PC-9 (cell line): ENCODE measurements at places on chromosomes 2 and 18.
A peak's percentile ranks its signal among the peaks of the same experiment; 100 is the strongest.

DNA sequence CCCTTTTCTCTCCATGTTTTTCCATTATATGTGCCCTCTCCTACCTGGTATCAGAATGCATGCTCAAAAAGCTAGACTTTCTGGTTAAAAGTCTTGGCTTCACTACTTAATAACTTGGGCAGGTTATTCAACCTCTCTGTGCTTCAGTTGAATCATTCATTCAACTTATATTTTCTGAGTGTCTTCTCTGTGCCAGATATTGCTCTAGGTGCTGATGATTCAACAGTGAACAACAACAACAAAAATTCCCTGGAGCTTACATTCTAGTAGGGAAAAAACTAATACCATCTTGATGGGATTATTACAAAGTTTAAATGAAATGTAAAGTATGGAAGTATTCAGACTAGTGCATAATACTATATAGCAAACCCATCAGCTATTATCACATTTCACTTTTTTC lies 55.2 kb downstream of the SOS1 start:
- no peak for DNase-seq

DNA sequence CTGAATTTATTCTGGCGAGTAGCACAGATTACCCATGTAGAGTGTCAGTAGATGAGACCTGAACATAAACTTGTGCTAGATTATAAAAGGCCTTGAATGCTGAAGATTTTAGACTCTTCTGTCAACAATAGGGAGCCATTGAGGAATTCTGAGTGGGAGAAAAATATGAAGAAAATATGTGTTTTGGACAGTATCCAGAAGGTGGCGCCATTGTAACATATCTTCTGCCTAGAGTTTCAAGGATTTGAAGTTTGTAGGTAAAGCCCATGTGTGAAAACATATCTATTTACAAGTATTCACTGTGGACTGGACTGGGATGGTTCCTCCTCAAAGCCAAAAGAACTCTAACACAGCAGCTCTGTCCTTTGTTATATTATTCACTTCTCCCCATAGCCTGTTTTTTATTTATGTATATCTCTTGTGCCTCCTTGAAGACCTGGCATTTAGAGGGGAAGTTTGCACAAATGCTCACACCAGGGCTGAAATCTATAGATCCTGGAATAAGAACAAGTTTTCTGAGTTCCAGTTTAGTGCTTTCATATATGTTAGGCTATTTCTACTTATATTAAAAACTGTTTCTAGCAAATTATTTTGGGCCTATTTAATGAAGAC lies 124.9 kb downstream of the RDH14 start:
- peak; percentile 25 for DNase-seq

DNA sequence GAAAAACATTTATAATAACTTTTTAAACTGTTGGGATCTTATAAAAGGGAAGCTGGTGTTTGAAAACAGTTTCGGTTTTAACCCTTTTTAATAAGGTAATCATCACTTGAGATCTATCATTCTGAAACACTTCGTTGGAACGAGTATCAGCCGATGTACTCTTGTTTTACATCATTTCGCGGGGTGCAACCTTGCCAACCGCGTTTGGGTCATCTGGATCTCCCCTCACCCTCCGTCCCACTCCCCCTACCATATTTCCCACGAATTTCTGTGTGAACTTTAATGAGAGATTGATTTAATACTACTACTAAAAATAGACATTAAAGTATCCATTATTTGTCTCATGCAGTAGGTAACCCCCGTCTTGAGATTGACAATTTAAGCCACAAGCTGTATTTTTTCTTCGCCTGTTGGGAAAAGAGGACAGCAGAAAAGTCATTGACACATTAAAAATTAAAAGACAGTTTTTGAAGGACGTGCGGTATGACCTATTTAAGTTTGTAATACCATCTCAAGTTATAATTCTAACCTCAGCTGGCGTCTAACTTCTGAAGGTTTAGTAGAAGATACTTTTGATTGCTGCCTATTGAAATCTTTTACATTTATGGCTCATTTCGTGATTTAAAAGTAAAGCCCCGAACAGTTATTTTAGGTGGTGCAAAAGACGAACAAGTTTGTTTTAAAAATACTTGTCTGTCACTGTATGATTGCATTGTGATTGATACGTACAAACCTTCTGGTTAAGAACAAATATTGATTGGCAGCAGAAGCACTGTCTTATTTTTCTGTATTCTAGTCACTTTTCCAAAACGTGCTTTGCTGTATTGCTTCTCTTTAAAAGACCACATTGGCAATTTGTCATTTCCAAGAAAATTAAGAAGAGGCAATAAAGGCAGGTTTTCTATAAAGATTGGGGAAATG lies 1.5 kb downstream of the CREB1 start:
- no peak for DNase-seq

DNA sequence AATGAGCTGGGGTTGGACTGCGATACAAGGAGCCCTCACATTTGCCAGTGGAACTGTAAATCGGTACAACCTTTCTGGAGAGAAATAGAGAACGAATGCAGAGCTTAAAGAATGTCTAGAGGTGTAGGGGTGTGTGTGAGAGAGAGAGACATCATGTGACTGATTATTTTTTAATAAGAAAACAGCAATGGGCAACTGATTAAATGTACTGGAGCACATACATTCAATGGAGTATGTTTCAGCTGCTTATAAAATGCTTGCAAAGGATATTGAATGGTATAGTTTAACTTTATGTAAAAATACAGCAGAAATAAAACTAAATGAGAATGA lies 391 bp upstream of the TMEM17 start:
- DNase-seq = no peak
